ENCODE measurements at places on chromosomes 11 and 22. TPM values are rescaled to one million over a fixed set of nuclear protein-coding genes. Genes with fewer than 3 reads are reported as not detected.

DNA sequence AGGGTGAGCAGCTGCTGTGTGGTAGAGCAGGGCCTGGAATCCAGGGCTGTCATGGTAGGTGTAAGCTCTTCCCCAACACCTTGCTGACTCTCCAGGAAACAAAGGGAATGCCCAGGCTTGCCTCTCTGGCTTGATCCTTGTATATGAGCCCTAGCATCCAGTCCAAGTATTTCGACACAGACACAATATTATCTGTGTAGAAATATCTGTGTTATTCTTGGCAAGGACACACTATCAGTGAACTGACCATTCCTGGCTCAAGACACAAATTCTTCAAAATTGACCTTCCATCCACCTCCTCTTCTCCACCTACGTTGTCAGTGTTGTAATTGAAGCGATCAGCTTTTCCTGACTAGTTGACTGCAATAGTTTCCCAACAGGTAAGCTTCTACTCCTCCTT lies 312.0 kb upstream of the NARS2 start:
- DNase-seq = no peak
- no peaks in the 10 kb centered on the region for H3K36me3 ChIP-seq
- H3K4me3 ChIP-seq = no peak overlapping the region

GRCh38 chr11:57300785-57301184 lies 24.0 kb downstream of the TNKS1BP1 start:
- no peaks in the 10 kb centered on the region for H3K27me3 ChIP-seq
- H3K4me1 ChIP-seq = no peaks in the 10 kb centered on the region
- H3K27ac ChIP-seq = no peak overlapping the region
- no peak for DNase-seq

DNA sequence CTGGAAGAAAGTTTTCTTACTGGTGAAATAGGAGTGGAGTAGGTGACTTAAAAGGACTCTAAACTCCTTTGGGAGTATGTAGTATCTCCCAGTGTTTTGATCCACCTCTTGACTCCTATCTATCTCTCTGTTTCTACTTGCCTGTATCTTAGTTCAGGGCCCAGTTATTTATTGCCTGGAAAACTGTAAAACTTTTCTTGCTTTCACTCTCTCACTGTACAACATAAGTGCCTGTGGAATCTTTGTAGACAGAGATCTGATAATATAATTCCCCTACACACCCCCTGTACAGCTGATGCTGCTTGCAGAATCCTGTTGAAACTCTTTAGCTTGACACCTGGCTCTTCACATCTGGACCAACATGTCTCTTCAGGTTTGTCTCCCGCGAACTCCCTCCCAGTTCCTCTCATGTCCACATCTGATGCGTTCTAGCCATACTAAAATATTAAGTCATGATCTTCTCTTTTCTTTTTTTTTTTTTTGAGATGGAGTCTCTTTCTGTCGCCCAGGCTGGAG lies 26.5 kb upstream of the SESN3 start:
- no peaks in the 10 kb centered on the region for H3K27me3 ChIP-seq
- no peak overlapping the region for H3K4me3 ChIP-seq
- H3K36me3 ChIP-seq = no peaks in the 10 kb centered on the region
- H3K27ac ChIP-seq = no peak overlapping the region

The FLRT1 gene
- total RNA-seq = not detected

The MPEG1 gene
- 0.07 TPM for total RNA-seq

The GAB4 gene
- not detected for total RNA-seq
